ENCODE measurements at places on chromosomes 3 and 15.

DNA sequence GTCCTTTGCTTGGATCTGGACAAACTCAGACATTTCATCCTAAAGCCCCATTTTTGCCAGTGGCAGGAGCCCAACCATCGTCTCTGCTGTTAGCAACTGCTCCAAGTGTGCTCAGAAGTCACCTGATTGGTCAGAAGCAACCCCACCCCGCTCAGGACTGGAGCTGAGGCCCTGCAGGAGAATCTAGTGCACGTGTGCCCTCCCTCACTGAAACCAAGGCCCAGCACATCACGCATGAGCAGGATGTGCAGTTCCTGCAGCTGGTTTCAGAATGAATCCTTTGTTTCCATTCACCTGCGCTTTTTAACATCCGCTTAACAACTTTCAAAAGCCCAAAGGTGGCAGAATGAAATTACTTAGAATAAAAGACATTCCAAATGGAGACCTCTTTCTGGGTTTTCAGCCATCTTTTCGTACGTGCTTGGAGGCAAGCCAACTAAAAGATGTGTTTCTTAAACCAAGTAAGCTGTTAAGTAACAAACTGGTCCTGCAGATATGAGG lies 81.2 kb downstream of the SRGAP3 start:
- no peak for DNase-seq

DNA sequence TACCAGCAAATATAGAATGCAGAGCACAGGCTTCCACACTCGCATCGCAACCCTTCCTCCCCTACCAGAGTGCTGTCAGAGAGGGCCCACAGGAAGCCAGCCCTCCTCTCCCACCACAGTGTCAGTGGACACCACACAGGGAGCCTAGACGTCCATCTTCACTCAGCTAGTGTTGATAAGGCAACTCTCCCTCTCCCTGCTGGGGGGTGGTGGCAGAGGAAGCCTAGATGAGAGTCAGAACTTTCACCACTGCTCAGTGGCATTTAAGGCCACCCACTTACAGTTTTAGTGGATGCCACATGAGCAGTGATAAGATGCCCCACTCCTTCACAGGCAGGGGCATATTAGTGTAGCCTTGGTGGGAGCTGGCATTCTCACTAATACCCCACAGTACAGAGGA lies 109.8 kb upstream of the UBE3A start:
- no peak for DNase-seq

GRCh38 chr15:94674296-94674695 lies 442.9 kb downstream of the MCTP2 start:
- no peak for DNase-seq

GRCh38 chr3:51931756-51932155 lies 9.9 kb downstream of the RRP9 start:
- no peak for DNase-seq

DNA sequence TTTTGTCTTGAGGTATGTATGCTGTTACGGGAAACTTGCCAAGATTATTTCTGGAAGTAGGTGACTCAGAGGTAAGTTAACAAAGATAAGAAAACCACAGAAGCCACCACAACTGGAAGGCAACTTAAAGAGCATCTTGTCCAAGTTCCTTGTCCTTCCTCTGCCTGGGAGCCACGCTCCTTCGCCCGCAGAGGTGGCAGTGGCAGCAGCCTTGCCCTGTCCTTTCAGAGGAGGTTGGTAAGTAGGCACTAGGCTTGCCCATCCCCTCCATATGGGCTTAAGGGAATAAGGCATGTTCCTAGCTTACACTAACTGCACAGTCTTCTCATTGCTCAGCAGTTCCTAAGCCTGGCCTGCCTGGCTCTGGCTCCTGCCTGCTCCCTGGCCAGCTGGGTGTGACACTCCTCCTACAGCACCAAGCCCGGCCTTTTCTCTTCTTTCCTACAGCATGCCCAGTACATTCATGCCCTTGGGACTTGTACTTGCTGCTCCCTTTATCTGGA lies 48.0 kb upstream of the RAB6B start:
- peak; percentile 71 for DNase-seq

DNA sequence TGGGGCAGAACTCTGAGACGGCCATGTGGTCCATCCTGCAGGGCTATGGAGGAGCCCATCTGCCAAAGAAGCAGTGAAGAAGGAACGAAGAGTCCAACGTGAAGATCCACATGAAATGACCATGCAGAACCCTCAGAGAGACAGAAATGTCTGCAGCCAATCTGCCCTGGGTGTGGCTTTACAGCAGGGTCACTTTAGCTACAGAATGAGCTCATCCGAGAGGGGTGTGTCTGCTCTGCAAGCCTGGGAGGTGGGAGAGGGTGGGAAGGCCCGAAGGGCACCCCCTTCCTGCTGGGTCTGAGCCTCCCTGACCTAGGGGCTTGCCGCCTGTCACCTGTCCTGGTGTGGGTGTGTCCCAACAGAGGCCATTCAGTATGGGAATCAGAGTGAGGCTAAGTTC lies 176.3 kb downstream of the ATP10A start:
- no peak for DNase-seq

DNA sequence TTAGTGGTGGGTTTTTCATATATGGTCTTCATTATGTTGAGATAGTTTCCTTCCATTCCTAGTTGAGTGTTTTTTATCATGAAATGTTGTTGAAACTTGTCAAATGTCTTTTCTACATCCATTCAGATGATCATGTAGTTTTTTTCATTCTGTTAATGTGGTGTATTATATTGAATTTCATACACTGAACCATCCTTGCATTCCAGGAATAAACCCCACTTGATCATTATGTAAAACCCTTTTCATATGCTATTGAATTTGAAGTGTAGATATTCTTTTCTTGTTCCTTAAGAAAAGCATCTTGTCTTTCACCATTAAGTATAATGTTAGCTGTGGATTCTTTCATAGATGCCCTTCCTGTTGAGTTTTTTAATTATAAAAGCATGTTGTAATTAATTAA lies 42.9 kb downstream of the PIAS1 start:
- DNase-seq, result no peak

- DNase-seq, result no peak
Observed at GRCh38 chr15:100385300-100386050, 43.7 kb upstream of the ADAMTS17 start.

DNA sequence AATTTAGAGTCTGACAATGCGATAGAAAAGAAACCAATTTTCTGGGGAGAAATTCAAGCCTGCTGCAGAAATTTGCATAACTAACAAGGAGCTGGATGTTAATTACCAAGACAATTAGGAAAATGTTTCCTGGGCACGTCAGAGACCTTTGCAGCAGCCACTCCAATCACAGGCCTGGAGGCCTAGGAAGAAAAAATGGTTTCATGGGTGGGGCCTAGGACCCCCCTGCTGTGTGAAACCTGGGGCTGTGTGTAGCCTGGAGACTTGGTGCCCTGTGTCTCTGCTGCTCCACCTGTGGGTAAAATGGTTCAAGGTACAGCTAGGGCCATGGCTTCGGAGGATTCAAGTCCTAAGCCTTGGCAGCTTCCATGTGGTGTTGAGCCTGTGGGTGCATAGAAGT lies 837.9 kb downstream of the OTOL1 start:
- no peak for DNase-seq

DNA sequence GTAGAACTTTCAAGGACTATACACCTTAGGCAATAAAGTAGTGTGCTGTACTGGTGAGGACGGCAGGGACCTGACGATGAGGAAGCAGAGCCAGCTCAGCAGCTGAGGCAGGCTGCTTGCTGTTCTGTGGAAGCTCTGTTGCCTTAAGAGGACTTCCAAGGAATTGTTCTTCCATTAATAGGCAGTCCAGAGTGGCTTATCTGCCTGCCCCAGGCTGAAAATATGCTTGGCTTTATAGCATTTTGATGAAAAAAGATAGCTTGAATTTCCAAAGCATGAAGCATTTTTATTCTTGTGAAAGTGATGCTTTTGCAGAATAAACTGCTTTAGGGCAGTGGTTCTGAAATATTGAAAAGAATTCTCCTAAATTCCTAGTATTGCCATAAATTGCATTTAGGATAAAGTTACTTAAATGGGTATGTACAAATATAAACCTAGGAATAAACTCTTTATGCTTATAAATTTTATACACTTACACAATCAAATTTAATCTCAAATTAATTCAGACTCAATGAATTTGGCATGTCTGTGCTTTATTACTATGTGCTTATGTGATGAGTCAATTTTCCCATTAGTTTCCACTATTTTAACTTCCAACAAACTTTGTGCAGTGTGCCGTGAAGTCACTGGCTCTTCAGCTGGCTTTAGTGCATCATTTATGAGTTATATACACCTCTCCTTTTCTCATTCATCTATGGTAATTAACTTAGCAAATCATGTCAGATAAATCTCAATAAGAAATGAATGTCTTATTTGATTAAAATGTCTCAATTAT lies 231.0 kb upstream of the RASGRP1 start:
- peak; percentile 14 for DNase-seq

Data from hepatic stellate cell (primary cell).